ENCODE measurements at places on chromosomes 6 and 20. TPM values are rescaled to one million over a fixed set of nuclear protein-coding genes. Genes with fewer than 3 reads are reported as not detected.
A peak's percentile ranks its signal among the peaks of the same experiment; 100 is the strongest.

- DNase-seq = no peak
Observed at GRCh38 chr6:121435444-121436069, at the start of gene GJA1. Gene GJA1 (plus strand): TSS chr6:121435646. CDS start chr6:121446848, 11,202 bp downstream.

The UCKL1 gene
- 43.2 TPM for total RNA-seq

The MYCT1 gene
- 9.6 TPM for total RNA-seq

GRCh38 chr20:2820896-2821869, 5.0 kb downstream of the TMEM239 start:
- no peak for DNase-seq

- peak; percentile 85 for DNase-seq
Observed at GRCh38 chr20:48760403-48760983, 67.3 kb downstream of the PREX1 start.

The CASS4 gene
- total RNA-seq = 0.30 TPM

DNA sequence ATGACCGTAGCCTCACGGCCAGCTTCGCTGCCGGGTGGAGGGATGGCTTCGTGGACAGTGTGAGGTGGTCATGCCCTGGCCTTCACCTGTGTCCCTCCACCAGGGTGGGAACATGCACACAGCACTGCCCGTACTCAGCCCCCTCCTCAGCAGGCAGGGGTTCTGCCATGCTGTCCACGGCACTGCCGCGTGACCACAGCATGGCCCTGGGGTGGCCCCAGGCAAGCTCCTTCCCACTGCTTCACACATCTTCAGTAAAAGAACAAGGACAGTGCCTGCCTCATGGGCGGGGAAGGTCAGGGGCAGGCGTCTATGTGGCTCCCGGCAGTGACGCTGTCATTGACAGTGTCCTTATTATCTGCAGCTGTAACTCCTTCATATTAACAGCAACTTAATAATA, 205.9 kb downstream of the TAF4 start:
- DNase-seq = no peak

DNA sequence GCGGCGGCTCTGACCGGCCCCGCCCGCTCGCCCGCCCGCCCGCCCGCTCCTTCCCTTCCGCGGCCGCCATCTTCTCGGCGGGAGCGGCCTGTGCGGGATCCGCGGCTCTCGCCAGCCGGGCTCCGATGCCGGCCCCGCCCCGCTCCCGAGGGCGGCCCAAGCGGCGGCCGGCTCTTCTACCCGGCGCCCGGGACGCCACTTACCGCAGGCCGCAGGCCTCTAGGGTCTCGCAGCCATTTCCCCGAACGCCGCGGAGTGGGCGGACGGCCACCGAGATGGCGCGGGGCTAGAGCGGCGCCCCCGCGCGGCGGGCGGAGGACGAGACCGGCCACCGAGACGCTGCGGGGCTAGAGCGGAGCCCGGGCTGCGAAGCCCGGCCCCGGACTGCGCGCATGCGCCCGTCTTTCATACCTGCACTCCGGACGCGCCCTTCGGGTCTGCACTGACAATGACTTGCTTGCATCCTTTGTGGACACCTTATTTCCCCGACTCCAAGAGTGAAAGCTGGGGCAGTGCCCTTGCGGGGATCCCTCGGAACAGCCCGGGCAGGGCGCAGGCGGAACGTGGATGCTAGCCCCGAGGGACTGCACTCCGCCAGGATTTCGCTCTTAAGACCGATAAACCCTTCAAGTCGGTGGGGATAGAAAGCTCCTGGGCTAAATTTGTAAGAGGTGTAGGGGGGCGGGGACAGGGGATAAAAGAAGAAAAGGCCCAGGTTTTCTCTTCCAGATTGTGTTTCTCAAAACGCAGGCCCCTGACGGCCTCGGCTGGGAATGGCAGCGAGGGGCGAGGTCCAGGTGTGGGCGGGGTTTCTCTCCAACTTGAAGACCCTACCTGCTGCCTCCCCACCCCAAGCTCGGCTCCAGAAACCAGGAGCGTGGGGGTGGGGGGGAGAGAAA, at the start of gene DIDO1:
TSS of gene DIDO1 (minus strand) at position 277 of the 899 bp plus-strand sequence.
- DNase-seq = peak; percentile 97

- no peak for DNase-seq
Observed at GRCh38 chr20:10023911-10024310, 10.9 kb upstream of the ANKEF1 start.

The FOXQ1 gene
- not detected for total RNA-seq

- no peak for DNase-seq
Observed at GRCh38 chr6:53326372-53327016, 22.3 kb downstream of the ELOVL5 start.

GRCh38 chr6:41713159-41713649, 22.2 kb downstream of the TFEB start:
- DNase-seq = no peak

DNA sequence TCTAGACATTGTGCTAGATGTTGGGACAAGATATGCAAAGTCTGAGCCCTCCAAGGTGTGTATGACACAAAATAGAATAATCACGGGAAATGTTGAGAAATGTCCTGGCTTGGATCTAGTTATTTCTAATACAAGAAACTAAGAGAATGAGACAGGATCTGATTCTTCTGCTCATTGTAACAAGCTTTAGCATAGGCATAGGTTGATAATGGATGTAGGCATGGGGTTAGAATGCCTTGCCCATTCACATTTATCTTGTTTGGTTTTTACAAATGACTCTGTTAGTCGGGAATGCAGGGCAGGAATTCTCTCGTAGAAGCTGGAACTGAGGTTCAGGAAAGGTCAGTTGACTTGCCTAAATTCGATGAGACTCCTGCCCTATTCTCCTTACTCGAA, 1.5 kb upstream of the SLC26A8 start:
- no peak for DNase-seq

The SS18L1 gene
- total RNA-seq = 8.0 TPM

The KCNK17 gene
- 0.38 TPM for total RNA-seq

DNA sequence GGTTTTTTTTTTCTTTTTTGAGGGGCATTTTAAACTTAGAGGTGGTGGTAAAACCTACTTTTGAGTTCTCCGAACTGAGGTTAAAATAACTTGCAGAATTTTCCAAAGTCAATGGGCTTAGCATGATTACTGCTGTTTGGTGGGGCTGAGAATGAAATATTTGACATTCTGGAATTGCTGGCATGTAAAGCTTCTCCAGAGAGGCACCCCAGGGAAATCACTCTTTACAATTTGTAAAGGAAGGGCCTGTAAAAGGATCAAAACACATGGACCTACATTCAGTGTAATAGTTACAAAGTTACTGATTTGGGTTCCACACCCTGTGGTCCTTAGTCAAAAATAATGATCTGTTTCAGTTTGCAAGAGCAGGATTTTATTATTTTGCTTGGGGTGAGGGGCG, 5.5 kb downstream of the FAM217B start:
- DNase-seq = no peak

The MEP1A gene
- total RNA-seq = not detected

- no peak for DNase-seq
Observed at GRCh38 chr20:62265365-62265764, 27.0 kb downstream of the OSBPL2 start.
